Amniotic stem cell (primary cell): ENCODE measurements at places on chromosomes 11 and 22.

DNA sequence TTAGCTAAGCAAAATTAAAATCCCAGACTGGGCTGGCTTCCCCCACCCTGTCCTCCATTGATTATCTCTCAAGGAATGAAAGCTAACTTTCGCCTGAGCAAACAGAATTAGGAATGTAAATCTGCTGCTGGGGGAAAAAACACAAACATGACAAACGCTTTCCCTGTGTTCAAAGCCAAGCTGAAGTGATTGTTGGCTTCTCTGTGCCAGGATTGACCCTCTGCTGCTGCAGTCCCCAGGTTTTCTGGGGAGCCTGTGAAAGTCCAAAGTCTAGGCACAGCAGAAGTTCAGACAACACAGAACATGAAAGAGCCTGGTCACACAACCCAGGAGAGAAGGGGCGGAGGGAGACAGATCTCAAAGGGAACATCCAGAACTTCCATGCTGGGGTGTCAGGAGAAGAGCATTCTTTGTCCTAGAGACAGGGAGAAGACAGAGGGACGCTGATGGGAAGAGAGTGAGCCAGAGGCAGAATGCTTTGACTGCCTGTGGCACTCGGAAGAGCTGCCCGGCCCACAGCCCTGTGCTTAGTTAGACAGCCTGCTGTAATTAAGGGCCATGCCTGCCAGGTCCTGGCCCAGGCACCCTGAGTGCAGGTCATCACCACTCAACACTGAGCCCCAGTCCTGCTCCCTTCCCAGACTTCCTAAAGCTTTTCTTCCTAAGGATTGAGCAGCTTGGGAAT lies 6.9 kb downstream of the PATZ1 start:
- DNase-seq: no peak

DNA sequence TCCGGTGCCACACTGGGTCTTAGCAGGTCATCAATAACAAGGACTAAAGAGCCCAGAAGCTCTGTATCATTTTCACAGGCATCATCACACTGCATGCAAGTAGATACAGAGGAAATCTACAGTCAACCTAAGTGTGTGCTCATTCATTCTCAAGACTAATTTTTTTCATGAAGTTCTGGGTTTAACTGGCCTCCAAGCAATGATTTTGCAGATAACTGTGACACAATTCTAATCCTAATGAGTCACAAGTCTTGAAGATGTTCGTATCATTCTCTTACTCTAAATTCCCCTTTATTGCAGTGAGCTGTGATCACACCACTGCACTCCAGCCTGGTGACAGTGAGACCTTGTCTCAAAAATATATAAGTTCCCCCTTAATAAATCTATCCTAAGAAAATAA lies 2.5 kb downstream of the OR52W1 start:
- DNase-seq: no peak

GRCh38 chr11:44784436-44784760 lies 57.6 kb downstream of the TSPAN18 start:
- DNase-seq: no peak

GRCh38 chr11:20038412-20038811 lies 121.9 kb downstream of the DBX1 start:
- DNase-seq: no peak

DNA sequence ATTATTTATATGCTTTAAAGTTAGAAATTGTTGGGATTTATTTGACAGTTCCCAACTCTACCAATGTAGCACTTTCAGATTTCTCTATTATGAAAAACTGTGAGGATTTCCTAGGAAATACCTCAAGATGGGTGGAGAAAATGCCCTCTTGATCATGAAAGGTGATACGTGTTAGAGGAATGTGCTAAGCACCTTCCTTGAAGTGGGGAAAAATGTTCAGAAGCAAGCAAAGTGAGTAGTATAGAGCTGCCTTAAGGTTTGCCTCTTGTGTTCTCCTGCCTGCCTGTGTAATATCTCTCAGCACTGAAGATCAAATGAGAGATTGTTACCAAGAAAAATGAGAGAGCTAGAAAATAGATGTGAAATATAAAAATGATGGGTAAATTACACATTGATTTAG lies 58.2 kb downstream of the YAP1 start:
- DNase-seq: no peak

GRCh38 chr11:102239911-102240310 lies 77.4 kb upstream of the BIRC3 start:
- no peak for DNase-seq

GRCh38 chr11:125164422-125165110 lies at the start of gene PKNOX2:
TSS of gene PKNOX2 (plus strand) at chr11:125164751. CDS start at chr11:125351306, 186,555 bp downstream.
- DNase-seq: no peak

DNA sequence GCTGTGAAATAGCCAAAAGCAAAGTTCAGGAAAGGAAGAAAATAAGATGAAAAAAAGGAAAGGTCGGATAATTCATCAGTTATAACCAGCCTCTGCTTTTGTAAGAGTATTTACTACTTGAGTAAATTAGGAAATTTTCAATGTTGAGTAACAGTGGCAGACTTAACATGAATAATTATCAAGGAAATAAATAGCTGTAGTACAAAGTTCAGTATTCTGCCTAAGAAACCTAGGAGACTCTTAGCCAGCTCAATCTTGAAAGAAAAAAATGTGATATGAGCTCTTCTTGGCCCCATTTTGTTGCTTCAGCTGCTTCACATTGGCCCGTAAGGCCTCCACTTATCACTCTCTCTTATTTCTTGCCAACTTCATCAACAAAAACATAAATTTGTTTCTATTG lies 17.0 kb upstream of the DNAJB7 start:
- no peak for DNase-seq

DNA sequence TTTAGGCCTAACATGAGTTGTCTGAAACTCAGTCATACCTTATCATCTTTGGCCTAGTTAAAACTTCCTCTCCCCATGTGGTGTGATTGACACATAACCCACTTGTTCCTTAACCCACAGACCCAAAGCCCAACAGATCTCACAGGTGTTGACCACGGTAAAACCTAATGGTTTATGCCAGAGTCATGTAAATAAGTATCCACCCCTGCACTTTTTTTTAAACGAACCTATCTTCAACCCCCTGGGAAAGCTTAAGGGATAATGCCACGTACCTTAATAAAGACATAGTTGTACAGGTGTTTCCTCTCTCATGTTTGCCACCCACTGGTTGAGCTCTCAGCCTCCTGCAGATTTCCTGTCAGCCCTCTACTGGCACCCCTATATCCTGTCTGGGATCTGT lies 709.3 kb upstream of the CCDC179 start:
- DNase-seq: no peak
